ENCODE measurements at places on chromosomes 6 and 20.

DNA sequence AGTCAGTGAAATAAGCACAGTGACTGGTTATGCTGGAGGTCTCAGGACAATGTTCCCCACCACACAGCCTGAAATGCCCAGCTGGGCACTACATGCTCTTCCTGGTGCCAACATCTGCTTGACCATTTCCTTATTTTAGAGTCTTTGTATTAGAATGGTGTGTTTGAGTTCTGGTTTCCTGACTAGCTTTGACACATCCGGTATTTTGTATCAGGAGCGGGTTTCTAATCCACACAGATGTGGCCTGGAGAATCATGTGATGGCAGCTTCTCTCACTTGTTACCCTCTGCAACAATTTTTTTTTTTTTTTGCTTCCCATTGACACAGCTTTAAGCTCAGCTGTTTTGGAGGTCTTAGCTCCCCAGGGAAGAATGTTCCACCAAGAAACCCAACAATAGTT lies 164.5 kb upstream of the CST7 start:
- DNase-seq: no peak

GRCh38 chr6:118678866-118679265 lies 27.5 kb upstream of the CEP85L start:
- no peak for DNase-seq

DNA sequence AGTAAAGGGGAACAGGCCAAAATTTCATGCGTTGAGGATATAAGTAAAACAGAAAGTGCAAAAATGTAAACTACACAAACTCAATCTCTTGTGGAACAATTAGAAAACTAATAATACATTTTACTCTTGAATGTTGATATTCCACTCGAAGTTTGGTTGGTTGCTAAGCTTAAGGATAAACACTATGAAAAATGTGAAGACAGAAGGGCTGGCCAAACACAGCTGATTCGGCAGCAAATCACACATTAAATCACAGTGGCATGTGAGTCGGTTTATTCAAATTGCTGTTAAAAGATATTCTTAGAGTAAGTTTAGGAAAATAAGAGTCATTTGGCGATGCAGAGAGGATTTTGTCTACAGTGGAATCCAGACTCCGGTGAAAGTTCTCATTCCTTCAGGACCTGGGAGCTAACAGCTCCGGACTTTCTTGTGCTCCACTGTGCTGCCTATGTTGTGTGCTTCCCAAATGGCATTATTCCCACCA lies 1.4 kb upstream of the EPM2A start:
- no peak for DNase-seq

GRCh38 chr20:34294563-34294962 lies 8.6 kb downstream of the AHCY start:
- no peak for DNase-seq

- DNase-seq: no peak
Observed at GRCh38 chr6:169884158-169884557, 132.7 kb downstream of the ERMARD start.

- no peak for DNase-seq
Observed at GRCh38 chr20:24892522-24892921, 56.5 kb upstream of the CST7 start.

- DNase-seq: no peak
Observed at GRCh38 chr6:54100411-54101006, 10.7 kb upstream of the MLIP start.

GRCh38 chr6:19375613-19376012 lies 461.6 kb upstream of the ID4 start:
- DNase-seq: no peak

- DNase-seq: no peak
Observed at GRCh38 chr6:44471271-44471981, 83.9 kb downstream of the CDC5L start.

GRCh38 chr20:57707320-57707719 lies 2.5 kb downstream of the PMEPA1 start:
- DNase-seq: no peak

DNA sequence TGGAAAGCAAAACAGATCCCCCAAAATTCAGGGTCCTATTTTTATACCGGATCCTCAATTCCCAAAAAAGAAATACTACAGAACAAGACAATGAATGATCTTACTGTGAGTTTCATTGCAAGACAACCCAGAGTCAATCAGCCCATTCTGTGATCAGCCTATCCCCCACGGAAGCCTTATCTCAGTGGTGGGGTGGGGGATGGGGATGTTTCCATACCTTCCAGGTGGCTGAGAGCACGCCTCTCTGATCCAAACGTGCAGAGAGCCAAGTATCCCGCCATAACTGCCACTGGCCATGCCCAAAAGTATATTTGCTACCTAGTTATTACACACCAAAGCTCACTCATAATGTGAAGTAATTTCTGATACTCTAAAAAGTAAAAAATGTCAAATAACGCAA lies 15.1 kb downstream of the WFDC2 start:
- no peak for DNase-seq

- DNase-seq: no peak
Observed at GRCh38 chr20:35093267-35093884, 769 bp upstream of the TRPC4AP start.

DNA sequence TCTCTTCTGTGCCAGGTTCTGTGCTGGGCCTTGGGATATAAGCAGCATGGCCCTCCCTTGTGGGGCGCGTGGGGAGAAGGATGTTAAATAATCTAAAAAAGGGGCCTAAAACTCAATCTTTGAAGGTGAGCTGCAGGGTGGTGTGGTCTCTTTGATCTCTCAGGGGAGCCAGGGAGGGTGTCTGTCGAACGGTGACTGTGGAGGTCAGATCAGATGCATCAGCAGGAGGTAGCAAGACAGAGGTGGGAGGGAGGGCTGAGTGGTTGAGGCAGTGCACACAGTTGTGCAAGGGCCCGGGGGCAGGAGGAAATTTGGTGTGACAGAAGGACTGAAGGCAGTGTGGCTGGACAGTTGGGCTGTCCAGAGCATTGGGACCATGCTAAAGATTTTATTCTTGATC lies 287.3 kb downstream of the BMP7 start:
- DNase-seq: no peak

- no peak for DNase-seq
Observed at GRCh38 chr6:128415387-128415786, 105.0 kb downstream of the PTPRK start.

- no peak for DNase-seq
Observed at GRCh38 chr6:139676718-139677117, 302.3 kb upstream of the CITED2 start.

GRCh38 chr20:6884114-6884513 lies 116.6 kb downstream of the BMP2 start:
- DNase-seq: no peak

GRCh38 chr6:97009781-97010492 lies 85.4 kb downstream of the KLHL32 start:
- no peak for DNase-seq

- DNase-seq: no peak
Observed at GRCh38 chr6:125780540-125781313, 10.0 kb upstream of the NCOA7 start.

GRCh38 chr6:167237438-167238145 lies 53.5 kb upstream of the UNC93A start:
- no peak for DNase-seq

DNA sequence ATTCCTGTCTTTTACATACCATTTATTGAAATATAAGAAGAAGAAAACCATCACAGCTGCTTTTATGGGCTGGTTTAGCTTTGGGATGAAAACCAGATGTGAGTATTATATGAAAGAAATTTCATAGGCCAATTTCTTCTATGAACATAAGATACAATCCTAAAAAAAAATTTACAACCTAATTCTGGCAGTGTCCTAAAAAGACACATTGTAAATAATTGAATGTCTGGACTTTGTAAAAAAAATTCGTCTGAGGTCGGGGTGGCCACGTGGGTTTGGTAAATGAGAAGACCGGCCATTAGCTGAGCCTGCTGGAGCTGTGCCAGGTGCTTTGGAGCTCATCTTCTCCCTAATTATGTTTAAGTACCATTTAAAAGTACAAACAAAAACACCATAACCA lies 26.8 kb downstream of the DACT2 start:
- DNase-seq: no peak

GRCh38 chr20:23270382-23270911 lies 80.1 kb upstream of the NXT1 start:
- DNase-seq: no peak

GRCh38 chr6:137370871-137371633 lies 123.1 kb downstream of the OLIG3 start:
- DNase-seq: no peak

DNA sequence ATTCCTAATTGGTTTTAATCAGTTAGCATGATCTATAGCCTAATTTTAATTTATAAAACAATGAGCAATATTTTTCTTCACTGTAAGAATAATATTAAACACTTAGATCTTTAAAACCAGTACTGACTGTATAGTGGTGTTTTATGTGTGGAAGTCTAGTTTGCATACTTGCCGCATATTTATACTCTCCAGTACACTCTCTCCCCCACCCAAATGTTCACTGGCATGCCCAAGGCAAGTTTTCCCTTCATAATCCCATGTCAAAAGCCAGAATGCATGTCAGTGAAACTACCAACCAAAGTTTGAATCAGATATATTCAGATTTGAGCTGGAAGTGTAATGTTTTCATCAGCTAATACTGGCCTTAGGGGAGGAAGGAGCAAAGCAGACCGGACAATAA lies 506.1 kb downstream of the PHF3 start:
- no peak for DNase-seq

- no peak for DNase-seq
Observed at GRCh38 chr20:57716901-57717300, 7.1 kb upstream of the PMEPA1 start.

- DNase-seq: no peak
Observed at GRCh38 chr6:45386501-45386900, 8.8 kb upstream of the SUPT3H start.

DNA sequence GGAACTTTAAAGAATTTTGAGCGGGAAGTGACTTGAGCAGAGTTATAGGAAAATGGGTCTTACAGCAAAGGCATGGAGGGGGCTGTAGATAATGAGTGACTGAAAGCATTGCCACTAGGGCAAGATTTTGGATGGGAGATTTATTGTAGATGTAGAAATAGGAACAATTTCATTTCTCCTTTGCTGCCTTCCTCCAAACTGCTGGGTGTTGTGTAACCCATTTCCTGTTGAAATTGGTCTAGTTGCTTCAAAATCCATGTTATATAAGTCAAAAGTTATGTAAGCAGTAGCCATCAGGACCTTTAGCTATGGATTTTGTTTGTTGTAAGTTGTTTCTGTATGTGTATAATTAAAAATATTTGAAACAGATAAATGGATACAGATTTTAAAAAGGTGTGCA lies 11.1 kb downstream of the YWHAB start:
- DNase-seq: no peak

GRCh38 chr6:139595183-139595582 lies 220.7 kb upstream of the CITED2 start:
- no peak for DNase-seq

DNA sequence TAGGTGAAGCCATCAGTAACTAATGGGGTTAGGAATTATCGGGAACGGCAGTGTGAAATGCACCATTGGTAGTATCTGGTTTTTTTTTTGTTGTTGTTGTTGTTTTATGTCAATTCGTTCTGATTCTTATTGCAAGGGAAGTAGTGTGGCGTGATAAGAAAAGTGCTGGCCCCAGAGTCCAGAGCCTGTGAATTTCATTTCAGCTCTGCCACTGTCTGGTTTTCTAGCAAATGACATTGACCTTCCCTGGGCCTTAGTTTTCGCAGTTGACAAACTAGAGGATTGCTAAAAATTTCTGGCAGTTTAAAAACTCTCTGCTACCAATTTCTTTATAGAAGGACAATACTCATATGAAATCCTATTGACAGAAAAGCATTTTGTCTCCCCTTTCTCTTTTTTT lies 161.6 kb downstream of the AIG1 start:
- no peak for DNase-seq

DNA sequence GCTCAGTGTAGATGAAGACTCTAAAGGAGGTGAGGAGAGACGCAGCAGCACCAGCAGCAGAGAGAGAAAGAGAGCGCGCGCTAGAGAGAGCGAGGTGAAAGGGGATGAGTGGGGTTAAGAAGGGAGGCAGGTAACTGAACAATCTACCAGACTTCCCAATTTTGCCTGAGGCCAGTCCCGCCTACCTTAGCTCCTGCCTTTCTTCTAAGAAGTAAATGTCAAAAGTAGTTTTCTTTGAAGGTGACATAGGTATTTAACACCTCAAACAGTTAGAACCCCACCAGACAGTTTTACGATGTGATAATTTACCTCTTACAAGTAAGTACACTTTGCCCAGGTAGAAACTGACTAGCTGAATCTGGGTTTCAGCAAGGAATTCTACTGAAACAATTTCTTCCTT lies 132.0 kb upstream of the EEF1E1 start:
- DNase-seq: no peak

- DNase-seq: no peak
Observed at GRCh38 chr6:63573899-63574553, 1.7 kb downstream of the LOC128125822 start.

Data from NCI-H187 treated with DMSO at 0.1 percent for 48 hours (cell line).